Cerebellum (tissue), 4 donors: ENCODE measurements at places on chromosomes 3 and 15.

DNA sequence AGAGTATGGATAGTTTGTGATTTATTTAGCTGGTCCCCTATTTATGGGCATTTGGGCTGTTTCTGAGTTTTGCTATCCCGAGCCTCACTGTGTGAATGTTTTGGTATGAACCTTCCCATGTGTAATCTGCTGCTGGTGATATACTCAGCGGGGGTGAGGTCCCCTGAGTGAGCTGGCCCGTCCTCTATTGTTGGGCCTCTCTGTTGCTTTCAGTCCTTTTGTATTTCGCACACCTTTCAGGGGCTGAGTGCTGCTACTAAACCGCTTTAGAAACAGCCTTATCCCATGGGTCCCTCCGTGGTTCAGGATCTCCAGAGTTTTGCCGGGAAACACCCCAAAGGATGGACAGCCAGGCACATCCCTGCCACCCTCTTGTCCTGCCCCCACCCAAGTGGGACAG is 94.5 kb downstream of the WNT7A start:
- DNase-seq = no peak

GRCh38 chr15:53573091-53573490 is 186.4 kb downstream of the WDR72 start:
- no peak for DNase-seq

DNA sequence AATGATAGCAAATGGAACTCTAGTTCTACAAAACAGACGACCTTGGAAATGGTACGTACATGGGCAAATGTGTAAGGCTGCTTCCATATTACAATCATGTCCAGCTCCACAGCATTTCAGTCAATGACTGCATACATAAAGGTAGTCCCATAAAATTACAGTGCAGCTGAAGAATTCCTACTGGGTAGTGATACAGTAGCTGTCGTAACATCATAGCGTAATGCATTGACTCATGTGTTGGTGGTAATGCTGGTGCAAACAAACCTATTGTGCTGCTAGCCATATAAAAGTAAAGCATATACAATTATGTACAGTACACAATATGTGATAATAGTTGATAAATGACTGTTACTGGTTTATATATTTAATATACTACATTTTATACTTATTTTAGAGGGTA is 18.5 kb downstream of the TTC23 start:
- no peak for DNase-seq

GRCh38 chr15:64141798-64142512 is 9.6 kb upstream of the SNX22 start:
- DNase-seq = no peak

DNA sequence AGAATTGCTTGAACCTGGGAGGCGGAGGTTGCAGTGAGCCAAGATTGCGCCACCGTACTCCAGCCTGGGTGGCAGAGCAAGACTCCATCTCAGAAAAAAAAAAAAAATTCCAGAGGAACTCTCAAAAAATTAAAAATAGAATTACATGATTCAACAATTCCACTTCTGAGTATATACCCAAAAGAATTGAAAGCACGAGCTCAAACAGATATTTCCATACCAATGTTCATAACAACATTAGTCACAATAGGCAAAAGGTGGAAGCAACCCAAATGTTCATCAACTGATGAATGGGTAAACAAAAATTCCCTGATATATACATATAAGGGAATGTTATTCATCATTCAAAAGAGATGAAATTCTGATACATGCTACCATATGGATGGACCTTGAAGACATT is 16.9 kb upstream of the MORF4L1 start:
- no peak for DNase-seq

GRCh38 chr3:48422272-48422671 is 7.6 kb downstream of the PLXNB1 start:
- DNase-seq = no peak

- no peak for DNase-seq
These were observed 28.5 kb downstream of the UBE2E1 start for GRCh38 chr3:23834082-23834870.
